ENCODE measurements at places on chromosomes 5 and 9. TPM values are rescaled to one million over a fixed set of nuclear protein-coding genes. Genes with fewer than 3 reads are reported as not detected.

Gene CER1
- polyA plus RNA-seq, result 0.71 TPM

Gene CSF2
- polyA plus RNA-seq, result not detected

Gene CDX1
- 0.62 TPM for polyA plus RNA-seq

Gene ST6GALNAC4
- 10.6 TPM for polyA plus RNA-seq

Gene ZNG1C
- 13.8 TPM for polyA plus RNA-seq

Gene ENC1
- 72.9 TPM for polyA plus RNA-seq

Gene AGXT2
- 51.6 TPM for polyA plus RNA-seq

Gene LCN15
- not detected for polyA plus RNA-seq

Gene ZFP2
- polyA plus RNA-seq, result 8.5 TPM

Gene MSANTD3
- 22.5 TPM for polyA plus RNA-seq

Gene ANGPTL2
- polyA plus RNA-seq, result 11.4 TPM

Gene OR1Q1
- not detected for polyA plus RNA-seq
